ENCODE measurements at places on chromosomes 4 and X.

GRCh38 chrX:83508006-83508405 lies at the start of gene POU3F4:
Gene POU3F4, plus strand, starts transcription at chrX:83508290. Its CDS starts 35 bp downstream, at chrX:83508325.
- no peaks in the 10 kb centered on the region for H3K4me1 ChIP-seq
- H3K36me3 ChIP-seq, result no peaks in the 10 kb centered on the region
- H3K27ac ChIP-seq, result no peak within 1 kb of the TSS
- H3K27me3 ChIP-seq, result peaks cover 86% of the 10 kb centered on the region

DNA sequence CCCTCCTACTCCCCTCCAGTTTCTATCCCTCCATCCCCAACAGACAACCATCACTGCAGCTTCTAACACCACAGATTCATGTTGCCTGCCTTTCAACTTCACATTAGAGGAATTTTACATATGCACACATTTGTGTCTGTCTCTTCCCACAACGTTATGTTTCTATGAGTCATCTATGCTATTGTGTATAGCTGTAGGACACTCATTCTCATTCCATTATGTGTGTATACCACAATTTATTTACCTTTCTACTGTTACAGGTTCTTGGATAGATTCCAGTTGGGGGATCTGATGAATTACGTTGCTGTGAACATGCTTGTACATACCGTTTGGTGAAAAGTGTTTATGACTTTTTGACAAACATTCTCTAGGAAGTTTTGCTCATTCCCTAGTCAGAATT lies 58.8 kb upstream of the TRPC3 start:
- H3K4me1 ChIP-seq, result no peaks in the 10 kb centered on the region
- no peak for DNase-seq
- no peaks in the 10 kb centered on the region for H3K27me3 ChIP-seq
- H3K36me3 ChIP-seq, result no peaks in the 10 kb centered on the region
- no peak overlapping the region for H3K27ac ChIP-seq

DNA sequence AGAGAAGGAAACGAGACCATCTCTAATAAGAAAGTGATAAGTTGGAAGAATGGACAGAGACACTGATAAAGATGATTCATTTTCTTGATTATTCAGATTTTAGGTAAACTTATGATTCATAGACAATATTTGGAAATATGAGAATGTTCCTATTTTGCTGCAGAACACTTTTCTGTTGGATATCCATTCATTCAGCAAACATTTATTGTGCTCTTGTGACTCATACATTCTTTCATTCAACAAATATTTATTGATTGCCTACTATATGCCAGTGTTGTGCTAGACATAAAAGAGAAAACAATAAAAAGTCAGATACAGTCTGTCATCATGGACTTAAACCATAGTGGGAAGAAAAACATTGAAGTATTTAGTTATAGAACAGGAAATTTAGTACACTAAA lies 1232.0 kb downstream of the STIM2 start:
- no peak overlapping the region for H3K4me3 ChIP-seq
- H3K36me3 ChIP-seq, result no peaks in the 10 kb centered on the region
- H3K4me1 ChIP-seq, result no peaks in the 10 kb centered on the region
- no peaks in the 10 kb centered on the region for H3K27me3 ChIP-seq
- no peak overlapping the region for H3K27ac ChIP-seq

DNA sequence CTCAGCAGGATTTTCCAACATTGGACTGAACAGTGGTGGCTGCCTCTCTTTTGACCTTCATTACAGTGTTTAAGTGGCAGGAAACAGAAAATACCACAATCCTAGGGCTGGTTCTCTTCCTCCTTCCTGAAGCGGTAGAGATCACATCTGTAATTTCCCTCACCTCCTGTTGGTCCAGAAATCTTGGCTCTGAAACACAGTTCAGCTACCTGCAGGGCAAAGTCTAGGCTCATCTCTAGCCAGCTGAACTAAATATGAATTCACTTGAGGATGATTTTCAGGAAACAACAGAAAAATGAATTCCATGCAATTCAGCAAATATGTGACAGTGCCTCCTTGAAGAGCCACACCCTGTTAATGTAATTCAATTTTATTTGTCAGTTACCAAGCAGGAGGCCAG lies 531.9 kb downstream of the INPP4B start:
- H3K36me3 ChIP-seq, result no peaks in the 10 kb centered on the region
- no peak for DNase-seq
- no peaks in the 10 kb centered on the region for H3K4me1 ChIP-seq
- H3K27me3 ChIP-seq, result no peaks in the 10 kb centered on the region

DNA sequence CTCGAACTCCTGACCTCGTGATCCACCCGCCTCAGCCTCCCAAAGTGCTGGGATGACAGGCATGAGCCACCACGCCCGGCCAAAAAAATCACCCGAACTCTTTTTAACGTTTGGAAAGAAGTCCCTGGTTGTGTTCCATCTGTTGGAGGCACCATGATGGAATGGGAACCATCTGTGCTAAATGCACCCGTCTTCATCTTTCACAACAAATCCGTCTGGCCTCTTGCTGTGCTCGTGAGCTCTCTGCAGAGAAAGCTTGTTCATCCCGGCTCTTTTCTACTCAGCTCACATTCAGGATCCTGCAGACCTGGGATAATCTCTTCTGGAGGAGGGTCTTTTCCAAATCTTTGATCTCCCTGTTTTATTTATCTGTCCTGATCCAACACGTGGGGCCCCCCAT lies 188.8 kb downstream of the CRLF2 start:
- H3K27ac ChIP-seq, result no peak overlapping the region
- DNase-seq, result no peak
- H3K4me1 ChIP-seq, result peaks cover 35% of the 10 kb centered on the region
- H3K4me3 ChIP-seq, result no peak overlapping the region
- H3K36me3 ChIP-seq, result no peaks in the 10 kb centered on the region

GRCh38 chr4:41696763-41697162 lies 51.8 kb downstream of the PHOX2B start:
- DNase-seq, result no peak
- peaks cover 21% of the 10 kb centered on the region for H3K27me3 ChIP-seq
- H3K27ac ChIP-seq, result no peak overlapping the region
- H3K36me3 ChIP-seq, result no peaks in the 10 kb centered on the region

DNA sequence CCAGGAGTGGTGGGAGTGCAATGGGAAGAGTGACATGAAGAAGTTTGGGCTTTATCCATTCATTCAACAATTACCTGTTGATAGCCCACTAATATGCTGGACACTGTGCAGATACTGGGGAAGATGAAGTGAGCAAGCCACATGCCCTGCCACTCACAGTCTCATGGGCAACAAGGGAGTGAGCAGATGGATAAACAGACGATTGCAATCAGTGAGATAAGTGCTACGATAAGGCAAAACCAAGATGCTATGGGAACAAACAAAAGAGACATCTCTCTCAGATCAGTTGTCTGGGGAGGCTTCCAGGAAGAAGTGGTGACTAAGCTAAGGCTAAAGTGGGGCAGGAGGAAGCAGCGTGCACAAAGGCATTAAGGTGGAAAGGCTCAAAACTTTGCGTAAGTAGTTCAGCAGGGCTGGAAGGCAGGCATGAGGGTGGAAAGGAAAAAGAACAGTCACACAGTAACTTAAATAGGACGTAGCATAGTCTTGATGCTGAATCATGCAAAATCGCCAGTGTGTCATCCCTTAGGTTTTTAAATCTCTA lies 31.7 kb downstream of the GAB3 start:
- peak overlapping the region; percentile 73 for H3K27ac ChIP-seq
- H3K4me1 ChIP-seq, result peaks cover 65% of the 10 kb centered on the region
- H3K4me3 ChIP-seq, result peak overlapping the region; percentile 35
- no peaks in the 10 kb centered on the region for H3K27me3 ChIP-seq
- peaks cover 5% of the 10 kb centered on the region for H3K36me3 ChIP-seq

GRCh38 chrX:128408842-128409241 lies 356.6 kb upstream of the ACTRT1 start:
- no peak overlapping the region for H3K27ac ChIP-seq
- no peaks in the 10 kb centered on the region for H3K4me1 ChIP-seq
- H3K36me3 ChIP-seq, result no peaks in the 10 kb centered on the region
- no peak overlapping the region for H3K4me3 ChIP-seq
- DNase-seq, result no peak
- H3K27me3 ChIP-seq, result no peaks in the 10 kb centered on the region

DNA sequence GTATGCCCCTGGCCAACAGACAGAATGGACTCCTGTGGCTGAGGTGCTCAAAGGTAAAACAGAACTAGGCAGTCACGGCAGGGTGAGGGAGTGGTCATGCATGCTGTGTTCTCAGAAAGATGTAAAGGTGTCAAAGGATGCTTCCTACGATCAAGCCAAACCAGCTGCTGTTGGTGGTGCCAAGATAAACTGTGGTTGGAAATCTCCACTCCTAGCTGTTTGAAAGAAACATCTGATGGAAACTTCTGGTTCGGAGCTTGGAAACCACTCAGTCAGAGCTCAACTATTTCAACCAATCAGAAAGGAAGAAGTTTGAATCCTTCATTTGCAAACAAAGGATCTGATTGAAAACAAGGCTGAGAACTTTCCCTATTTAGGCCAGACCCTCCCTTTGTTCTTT lies 68.5 kb upstream of the DDX60 start:
- no peak overlapping the region for H3K4me3 ChIP-seq
- no peaks in the 10 kb centered on the region for H3K4me1 ChIP-seq
- no peaks in the 10 kb centered on the region for H3K27me3 ChIP-seq
- H3K27ac ChIP-seq, result no peak overlapping the region
- no peak for DNase-seq

DNA sequence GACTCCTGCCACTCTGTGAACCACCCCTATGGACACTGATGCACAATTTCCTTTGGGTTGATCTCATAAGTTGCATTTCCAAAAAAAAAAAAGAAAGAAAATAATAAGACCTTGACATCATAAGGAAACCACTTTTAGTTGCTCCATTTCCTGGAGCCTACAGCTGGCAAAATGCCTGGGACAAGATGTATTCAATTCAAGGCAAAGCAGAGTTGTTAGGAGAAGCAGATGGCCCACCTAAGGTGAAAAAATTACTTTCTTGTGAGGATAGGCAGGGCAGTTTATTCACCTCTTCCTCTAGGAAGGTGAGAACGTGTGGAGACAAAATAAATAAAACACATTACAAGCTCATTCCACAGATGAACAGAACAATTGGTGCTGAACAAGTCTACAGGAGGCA lies 14.1 kb upstream of the SCRG1 start:
- H3K27me3 ChIP-seq, result no peaks in the 10 kb centered on the region
- H3K36me3 ChIP-seq, result no peaks in the 10 kb centered on the region
- no peak overlapping the region for H3K27ac ChIP-seq
- H3K4me1 ChIP-seq, result peaks cover 75% of the 10 kb centered on the region

DNA sequence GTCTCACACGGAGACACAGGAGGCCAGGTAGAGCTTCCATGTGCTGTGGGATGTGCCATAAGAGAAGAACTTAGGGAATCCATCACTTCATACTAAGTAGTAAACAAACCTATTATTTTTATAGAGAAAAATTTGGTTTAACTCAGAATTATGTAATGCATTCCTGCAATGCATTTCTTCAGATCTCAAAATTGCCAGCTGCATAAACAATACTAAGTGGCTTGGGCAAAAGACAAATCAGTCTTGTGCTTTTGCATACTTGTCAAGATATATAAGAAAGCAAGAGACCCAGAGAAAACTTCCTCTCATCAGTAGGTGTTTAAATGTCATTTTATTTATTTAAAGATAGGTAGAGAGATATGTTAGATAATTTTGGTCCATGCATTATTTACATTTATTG lies 382.1 kb upstream of the CTSO start:
- peaks cover under 1% of the 10 kb centered on the region for H3K4me1 ChIP-seq
- no peaks in the 10 kb centered on the region for H3K36me3 ChIP-seq
- no peak overlapping the region for H3K4me3 ChIP-seq
- H3K27me3 ChIP-seq, result no peaks in the 10 kb centered on the region
- H3K27ac ChIP-seq, result no peak overlapping the region

GRCh38 chrX:154348114-154348531 lies 26.3 kb downstream of the FLNA start:
- H3K27ac ChIP-seq, result peak overlapping the region; percentile 34
- H3K4me1 ChIP-seq, result peaks cover 46% of the 10 kb centered on the region

All from CD14-positive monocyte (primary cell).